ENCODE measurements at places on chromosomes 6 and 20.

DNA sequence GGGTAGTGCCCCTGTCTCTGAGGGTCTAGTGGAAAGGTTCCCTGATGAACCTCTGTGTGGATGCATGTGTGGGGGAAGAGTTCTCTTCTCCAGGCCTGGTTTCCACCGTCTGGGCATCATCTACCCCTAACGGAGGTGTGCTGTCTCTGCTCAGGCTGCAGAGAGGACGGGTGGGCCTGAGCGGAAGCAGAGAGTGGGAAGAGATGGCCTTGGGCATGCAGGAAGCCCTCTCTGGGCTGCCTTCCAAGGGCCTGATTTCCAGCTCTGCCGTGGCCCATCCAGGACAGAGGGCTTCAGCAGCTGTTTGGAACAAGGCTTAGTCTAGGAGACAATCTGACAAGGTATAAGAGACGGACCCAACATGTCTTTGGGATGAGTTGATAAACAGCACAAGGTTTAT lies 220.1 kb upstream of the DTNBP1 start:
- no peak for DNase-seq

GRCh38 chr20:58161192-58161591 lies 67.3 kb downstream of the ANKRD60 start:
- no peak for DNase-seq

GRCh38 chr20:63083831-63084562 lies 77.2 kb upstream of the BHLHE23 start:
- DNase-seq = no peak

DNA sequence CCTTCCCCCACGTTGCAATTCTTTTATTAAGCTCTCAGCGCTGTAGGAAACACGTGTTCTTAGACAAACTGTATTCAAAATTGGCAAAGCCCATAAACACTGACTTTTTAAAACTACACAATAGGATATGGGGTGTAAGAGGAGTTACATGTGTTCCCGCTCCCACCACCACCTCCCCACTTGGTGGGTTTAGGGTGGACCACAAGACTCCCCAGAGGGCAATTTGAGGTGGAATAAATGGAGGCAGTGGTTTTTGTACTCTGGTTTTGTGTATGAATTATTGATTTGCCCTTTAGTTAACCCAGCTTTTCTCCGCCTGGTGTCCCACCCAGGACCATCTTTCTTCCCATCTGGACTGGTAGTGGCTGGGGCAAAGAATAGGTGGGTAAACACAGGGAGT lies 3.7 kb downstream of the UQCC2 start:
- no peak for DNase-seq

GRCh38 chr6:25070547-25071366 lies 135.0 kb upstream of the RIPOR2 start:
- DNase-seq = peak; percentile 61

- DNase-seq = no peak
These were observed 3.9 kb downstream of the PEDS1 start for GRCh38 chr20:50149481-50150254.

GRCh38 chr6:44556046-44556445 lies 168.5 kb downstream of the CDC5L start:
- no peak for DNase-seq

GRCh38 chr20:55685841-55686240 lies 319.5 kb downstream of the CBLN4 start:
- no peak for DNase-seq

DNA sequence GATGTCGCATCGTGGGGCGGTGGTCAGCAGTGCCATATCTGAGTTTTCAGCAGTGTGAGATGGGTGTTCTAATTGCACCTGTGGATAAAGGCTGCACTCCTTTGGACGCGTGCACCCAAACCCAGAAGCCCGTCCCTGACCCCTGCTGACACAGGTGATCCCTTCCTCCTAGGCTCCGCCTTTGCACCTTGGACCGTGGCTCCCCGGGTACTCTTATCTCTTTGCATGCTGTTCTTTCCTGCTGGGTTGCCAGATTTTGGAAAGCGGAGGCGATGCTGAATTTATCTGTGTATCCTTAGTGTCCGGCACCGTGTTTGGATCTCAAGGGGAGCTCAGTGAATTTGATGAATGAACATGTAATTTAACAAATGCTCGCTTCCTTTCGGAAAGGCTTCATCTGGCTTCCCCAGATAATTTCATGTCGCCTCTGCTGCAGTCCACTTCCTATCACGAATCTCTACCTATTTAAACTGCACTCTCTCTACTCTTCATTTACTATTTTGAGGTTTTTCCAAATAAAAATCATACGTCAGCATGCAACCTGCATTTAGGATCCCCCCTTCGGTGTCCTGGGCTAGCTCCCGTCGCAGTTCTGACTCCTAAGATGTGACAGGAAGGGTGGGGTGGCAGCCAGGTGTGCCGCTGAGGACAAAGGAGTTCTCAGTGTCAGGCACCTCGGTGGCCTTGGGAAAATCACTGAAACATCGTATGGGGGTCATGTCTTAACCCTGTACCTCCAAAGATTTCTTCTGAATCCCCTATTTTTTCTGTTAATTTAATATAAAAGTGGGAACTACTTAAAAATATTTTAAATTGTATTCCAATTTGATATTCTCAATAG lies 753 bp upstream of the PERP start:
- no peak for DNase-seq

GRCh38 chr6:25442898-25443297 lies 163.7 kb downstream of the CARMIL1 start:
- no peak for DNase-seq

DNA sequence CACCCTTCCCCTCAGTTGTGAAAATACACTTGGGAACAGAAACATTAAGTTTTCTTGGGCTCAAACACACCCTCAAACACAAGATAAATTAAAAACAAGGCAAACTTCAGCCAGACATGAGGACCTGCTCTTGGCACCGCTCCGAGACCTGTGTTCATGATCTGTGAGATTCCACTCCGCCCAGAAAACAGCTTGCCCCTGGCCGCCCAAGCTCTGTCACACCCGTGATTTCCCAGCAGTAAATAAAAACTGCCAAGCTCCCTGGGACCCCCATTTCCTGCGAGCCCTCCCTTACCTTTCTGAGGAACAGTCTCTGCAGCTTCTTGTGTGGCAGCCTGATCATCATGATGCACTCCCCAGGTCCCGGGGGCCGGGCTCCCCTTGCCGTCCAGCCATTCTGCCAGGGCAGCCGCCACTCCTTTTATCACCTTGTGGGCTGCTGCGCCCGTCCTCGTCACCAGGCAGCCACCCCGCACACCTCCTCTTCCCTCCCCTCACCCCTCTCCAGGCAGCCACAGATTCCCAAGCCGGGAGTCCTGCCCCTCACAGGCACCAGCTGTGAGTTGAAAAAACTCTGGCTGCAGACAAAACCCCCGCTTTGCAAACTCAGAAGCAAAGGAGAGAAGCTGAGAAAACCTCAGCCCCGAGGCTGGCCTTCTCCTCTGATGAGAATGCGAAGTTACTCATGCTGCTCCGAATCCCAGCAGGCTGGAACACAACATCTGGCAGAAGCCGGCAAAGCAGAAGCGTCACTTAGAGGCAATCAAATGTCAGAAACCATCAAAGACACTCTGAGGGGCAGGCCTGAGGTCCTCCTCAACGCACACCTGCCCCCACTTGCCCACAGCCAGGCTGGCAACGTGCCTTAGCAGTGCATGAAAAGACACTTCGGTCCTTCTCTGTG lies 130.4 kb upstream of the RPS6KA2 start:
- peak; percentile 60 for DNase-seq

- peak; percentile 57 for DNase-seq
These were observed 5.4 kb upstream of the FOXF2 start for GRCh38 chr6:1383729-1384548.

GRCh38 chr20:13659288-13659687 lies 20.6 kb upstream of the TASP1 start:
- DNase-seq = no peak

GRCh38 chr20:13113731-13114130 lies 105.0 kb downstream of the SPTLC3 start:
- no peak for DNase-seq

GRCh38 chr6:38646166-38646878 lies 6.6 kb upstream of the BTBD9 start:
- DNase-seq = no peak

DNA sequence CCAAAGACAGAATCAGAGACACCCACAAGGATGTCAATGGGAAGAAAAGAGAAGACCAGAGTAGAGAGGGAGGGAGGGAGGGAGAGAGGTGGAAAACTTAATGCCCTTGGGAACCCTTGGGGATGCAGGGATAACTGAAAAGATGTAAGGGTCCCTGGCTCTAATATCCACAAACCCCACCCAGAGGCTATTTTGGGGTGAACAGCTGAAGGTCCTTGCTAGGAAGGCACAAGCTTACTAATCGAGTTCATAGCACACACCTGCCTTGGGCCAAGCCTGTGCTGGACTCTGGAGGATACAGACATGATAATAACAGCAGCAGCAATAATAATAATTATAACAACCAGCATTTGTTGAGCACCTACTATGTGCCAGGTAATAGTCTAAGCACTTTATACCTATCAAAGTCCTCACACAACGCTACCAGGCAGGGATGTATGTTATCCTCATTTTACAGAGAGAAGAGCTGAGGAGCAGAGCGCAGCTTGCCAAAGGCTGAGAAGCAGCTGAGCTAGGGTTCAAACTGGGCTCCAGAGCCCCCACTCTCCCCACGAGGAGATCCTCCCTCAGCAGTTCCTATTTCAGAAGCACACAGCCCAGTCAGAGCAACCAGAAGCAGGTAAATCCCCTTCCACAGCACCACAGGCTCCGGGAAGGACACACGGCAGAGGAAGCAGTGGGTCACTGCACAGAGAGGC lies 174.2 kb downstream of the ANKRD60 start:
- DNase-seq = no peak

DNA sequence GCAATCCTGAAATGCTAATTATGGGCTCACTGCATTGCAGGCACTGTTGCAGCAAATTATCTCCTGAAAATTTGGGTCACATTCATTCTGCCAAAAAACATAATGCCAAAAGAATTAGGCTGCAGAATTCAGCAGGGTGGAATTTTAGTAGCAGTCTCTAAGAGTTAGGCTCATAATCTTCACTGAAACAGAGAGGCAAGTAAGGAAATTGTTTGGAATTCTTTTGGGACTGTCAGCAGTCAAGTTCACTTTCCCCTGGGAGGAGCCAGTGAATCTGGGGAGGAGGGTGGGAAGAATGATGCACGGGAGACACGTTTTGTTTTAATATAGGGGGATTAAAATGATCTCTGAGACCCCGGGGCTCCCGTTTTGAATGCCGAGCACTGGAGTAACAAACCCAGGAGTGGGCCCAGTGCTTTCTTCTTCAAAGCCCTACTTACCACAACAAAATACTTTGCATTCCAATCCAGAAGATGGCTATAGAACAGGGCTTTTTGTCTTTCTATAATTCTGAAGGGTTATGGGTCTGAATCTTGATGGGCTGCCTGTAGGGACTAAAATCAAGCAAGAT lies 44.7 kb downstream of the SOBP start:
- no peak for DNase-seq

- DNase-seq = no peak
These were observed 2.8 kb downstream of the SIRPA start for GRCh38 chr20:1897965-1898464.

DNA sequence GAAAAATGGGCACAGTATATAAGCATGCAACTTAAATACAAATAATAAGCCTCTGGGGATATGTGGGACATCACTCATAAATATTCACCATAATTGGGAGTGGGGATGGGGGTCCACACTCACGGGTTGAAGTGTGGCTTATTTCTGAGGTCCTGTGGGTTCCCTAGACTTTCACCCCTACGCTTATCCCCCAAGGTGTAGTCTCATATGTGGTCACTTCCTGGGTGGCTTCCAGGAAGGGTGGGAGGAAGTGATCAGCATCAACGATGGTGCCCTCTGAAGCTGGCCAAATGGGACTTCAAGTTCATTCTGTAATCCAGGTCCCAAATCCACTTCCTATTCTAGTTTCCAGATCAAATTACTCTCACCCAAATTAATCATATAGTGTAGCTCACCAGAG lies 59.5 kb downstream of the GNAS start:
- DNase-seq = no peak

DNA sequence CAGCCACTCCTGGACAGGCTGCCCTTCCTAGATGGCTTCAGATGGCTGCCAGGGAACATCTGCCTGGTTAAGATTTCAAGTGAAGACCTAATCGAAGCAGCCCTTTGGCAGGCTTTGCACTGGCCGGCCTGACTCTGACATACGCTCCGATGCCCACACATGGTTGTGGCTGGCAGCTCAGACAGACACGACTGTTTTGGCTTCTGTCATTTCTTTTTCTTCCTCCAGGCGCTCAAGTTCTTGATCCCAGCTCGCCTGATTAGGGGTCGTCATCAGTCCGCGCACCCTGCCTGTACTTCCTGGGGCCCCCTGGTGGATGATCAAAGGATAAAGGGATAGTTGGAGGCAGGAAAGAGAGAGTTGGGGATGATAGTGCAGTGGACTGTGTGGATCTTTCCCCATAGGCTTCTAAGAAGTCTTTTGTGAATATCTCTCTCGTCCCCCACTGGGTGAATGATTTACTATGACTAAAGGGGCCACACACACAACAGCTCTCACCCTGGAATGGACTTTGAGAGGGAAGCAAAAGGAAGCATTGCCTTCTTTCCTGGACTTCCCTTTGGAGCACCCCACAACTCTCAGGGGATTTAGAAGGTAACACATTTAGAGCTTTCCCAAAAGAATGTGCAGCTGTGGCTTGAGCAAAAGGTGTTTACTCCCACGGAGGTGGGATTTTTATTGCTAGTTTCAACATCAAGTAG lies 21.4 kb upstream of the TRAM2 start:
- peak; percentile 64 for DNase-seq

GRCh38 chr20:219290-220115 lies 7.6 kb upstream of the DEFB129 start:
- peak; percentile 11 for DNase-seq

DNA sequence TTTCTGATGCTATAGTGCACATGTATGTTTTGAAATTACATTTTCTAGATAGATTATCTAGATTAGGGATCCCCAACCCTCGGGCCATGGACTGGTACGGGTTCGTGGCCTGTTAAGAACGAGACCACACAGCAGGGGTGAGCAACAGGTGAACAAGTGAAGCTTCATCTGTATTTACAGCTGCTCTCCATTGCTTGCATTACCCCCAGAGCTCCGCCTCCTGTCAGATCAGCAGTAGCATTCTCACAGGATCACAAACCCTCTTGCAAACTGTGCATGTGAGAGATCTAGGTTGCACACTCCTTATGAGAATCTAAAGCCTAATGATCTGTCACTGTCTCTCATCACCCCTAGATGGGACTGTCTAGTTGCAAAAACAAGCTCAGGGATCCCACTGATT lies 10.4 kb downstream of the CEP57L1 start:
- DNase-seq = no peak

DNA sequence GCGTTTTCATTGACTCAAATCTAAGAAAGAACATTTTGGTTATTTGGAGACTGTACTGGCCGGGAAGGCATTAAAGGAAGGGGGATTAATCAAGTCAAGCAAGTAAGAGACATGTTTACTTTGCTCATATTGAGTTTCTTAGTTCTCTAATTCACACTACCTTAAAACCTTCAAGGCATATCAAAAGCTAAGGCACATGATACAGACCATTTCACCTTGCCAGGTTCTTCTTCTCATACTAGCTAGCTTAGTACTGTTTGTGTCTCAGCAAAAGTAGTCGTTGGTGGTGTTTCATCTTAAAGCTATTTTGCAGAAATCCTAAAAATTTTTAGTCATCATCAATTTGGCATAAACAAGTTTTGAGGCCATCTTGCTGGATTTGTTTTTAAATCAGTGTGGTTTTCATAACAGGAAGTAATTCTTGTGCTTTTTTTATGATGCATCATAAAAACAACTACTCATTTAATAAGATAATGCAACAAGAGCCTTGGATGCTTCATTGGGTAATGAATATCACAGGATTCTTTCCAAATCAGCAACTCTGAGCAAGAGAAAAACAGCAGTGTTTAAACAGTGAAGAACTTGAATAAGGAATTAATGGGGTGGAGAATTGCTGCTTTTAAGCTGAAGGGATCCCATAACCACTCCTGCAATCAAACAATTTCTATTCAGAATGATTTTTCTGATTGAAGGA lies 425.3 kb downstream of the EPM2A start:
- DNase-seq = no peak
